ENCODE measurements at places on chromosomes 2 and 18.

- no peak for DNase-seq
Measured at GRCh38 chr2:127022817-127023216, 84.1 kb downstream of the BIN1 start.

GRCh38 chr18:34773961-34774766, 64.1 kb downstream of the DTNA start:
- DNase-seq, result no peak

- no peak for DNase-seq
Measured at GRCh38 chr18:48621815-48622555, 83.2 kb downstream of the CTIF start.

DNA sequence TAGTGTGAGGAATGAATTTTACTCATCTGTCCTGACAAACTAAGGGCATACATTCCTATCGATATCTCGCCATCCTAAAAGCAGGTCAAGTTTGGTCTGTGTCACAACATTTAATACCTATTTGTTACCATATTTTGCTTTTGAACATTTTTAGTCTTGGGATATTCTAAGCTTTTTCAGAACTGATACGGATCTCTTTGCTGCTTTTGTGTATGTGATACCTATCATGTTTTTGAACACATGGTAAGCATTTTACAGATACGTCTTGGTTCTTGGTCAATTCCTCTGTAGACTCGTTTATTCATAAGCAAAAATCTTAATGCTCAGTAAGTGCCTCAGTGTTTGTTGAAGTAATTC, 592 bp downstream of the ZNF397 start:
- DNase-seq, result no peak

DNA sequence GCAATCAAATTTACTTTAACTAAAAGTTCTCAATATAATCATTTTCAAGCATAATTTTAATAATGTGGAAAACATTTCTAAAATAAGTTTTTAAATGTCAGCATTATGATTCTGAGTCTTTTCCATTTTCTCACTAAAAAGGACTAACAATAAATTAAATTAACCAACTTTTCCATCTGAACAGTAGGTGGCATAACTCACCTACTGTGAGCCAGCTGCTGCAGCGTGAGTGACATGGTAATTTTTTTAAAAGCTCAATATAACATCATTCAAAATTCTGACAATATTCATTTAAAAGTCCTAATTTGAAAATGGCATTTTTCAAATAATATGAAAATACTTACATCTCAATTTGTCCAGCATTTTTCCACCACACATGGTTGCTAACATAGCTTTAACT, 66.5 kb downstream of the DTNB start:
- no peak for DNase-seq

GRCh38 chr2:186554850-186555671, 34.8 kb upstream of the ITGAV start:
- DNase-seq, result no peak

DNA sequence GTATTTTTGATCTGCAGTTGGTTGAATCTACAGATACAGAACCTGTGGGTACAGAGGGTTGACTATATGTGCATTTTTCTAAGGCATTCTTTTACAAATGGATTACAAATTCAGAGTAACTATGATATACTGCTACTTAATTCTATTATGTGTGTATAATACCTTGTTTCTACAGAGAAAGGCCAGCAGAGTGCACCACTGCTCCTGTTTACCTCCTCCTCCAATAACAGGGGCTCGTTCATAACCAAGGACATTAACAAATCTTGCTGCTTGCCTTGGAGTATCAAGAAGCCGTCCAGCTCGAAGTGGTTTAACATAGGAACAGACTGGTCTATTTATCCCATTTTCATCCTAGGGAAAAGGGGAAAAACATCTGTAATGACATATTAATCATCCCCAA, 16.4 kb downstream of the CEP76 start:
- no peak for DNase-seq

GRCh38 chr2:26692279-26692896, at the start of gene KCNK3:
Gene KCNK3, plus strand, starts transcription at chr2:26692722. Its CDS starts 154 bp downstream, at chr2:26692876.
- DNase-seq, result no peak

DNA sequence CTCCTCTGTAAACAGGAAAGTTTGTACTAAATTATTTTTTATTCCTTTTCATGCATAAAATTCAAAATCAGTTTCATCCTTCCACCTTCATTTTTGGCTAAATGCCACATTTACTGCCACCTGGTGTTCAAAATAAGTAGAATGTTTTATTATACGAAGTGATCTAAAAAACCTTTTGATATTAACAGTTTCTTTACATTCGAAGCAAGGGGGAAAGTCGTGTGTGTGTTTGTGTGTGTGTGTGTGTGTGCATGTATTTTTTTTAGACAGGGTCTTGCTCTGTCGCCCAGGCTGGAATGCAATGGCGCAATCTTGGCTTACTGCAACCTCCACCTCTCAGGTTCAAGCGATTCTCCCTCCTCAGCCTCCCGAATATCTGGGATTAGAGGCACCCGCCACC, 9.0 kb upstream of the SCN9A start:
- no peak for DNase-seq

DNA sequence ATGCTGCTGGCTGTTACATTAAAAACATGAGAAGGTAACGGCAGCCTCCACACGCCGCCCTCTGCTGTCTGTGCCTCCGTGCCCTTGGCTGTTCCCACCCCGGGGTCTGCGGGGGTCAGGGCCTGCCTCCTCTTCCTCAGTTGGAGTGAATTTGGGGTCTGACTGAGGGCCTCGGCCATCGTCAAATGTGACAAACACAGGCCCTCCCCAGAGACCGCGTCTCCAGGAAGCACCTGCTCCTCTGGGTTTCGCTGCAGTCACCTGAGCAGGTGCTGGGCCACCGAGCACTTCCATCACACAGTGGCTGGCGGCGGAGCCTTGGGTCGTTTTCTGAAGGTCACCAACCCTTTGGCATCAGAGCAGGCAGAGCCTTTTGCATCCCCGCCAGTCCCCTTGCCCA, 70.9 kb downstream of the NFATC1 start:
- DNase-seq, result no peak

DNA sequence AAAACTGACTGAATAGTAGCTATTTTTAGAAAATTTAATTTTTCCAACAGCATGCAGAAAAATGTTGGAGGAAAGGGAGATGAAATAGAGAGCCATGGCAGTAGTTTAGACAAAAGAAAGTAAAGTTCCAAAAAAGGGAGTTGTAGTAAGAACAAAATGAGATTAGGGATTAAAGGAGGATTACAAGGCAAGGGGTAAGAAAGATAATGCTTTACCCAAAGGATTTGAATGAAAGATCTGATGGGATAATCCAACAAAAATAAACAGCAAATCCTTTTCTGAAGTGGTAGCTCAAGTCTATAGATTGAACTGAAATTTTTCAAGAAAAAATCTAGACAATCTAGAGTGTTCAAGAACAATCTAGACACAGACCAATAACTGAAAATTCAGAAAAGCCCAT, 644.3 kb upstream of the FSHR start:
- DNase-seq, result no peak

DNA sequence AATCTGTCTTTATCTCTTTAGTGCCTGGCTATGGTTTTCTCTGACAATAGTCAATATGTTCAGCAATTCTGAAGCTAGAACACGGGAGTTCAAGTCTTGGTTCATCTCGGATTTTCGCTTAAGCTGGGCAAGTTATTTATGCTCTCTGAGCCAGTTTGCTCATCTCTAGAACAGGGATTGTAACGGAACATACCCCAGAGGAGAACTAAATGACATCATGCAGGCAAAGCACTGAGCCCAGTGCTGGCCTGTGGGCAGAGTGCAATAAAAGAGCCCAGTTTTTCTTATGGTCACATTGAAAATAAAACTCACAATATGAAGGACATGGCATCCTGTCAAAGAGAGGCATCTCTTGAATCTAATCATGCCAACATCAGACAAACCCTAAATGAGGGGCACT, 143.9 kb downstream of the ZBTB7C start:
- no peak for DNase-seq

- no peak for DNase-seq
Measured at GRCh38 chr2:126038861-126039260, 617.1 kb upstream of the GYPC start.

DNA sequence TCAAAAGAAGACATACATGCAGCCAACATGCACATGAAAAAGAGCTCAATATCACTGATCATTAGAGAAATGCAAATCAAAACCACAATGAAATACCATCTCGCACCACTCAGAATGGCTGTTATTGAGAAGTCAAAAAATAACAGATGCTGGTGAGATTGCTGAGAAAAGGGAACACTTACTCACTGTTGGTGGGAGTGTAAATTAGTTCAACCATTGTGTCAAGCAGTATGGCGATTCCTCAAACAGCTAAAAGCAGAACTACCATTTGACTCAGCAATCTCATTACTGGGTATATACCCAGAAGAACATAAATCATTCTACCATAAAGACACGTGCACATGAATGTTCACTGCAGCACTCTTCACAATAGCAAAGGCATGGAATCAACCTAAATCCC, 95.5 kb upstream of the XIRP2 start:
- DNase-seq, result no peak

GRCh38 chr2:146138820-146139219, 1618.9 kb upstream of the ZEB2 start:
- DNase-seq, result no peak

All from stimulated activated CD8-positive, alpha-beta memory T cell treated with anti-CD3 and anti-CD28 coated beads, Interleukin-15, amount 100 ng/mL, for 4 hours (primary cell).